ENCODE measurements at places on chromosomes 1 and 21.

DNA sequence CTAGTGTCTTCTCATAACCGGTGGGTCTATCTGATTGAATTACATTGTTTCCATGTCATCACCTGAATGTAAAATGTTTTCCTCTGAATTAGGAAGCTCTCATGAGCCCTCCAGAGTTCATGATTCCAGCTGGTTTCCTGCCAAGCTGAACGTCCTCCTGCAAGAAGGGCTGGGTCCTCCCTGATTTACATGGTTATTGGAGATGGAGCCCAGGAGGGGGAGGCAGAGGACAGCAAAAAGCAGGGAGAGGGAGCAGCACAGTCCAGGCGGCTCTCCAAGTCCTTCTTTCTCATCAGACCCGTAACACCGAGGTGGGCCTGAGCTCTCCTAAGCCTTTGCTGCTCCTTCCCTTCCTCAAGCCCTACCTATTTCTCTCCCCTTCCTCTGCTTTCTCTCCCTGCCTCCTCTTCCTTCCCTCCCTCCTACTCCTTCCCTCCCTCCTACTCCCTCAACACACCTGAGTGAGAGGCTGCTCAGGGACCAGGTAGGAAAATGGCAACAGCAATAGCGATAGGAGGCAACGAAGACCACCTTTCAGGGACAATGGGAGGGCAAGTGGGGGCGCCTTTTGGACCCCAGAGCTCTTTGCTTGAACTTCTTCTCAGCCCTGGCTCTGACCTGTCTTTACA, 265.9 kb downstream of the PRDM2 start:
- peak; percentile 80 for DNase-seq

- peak; percentile 91 for DNase-seq
Measured at GRCh38 chr1:6614019-6614928, 743 bp downstream of the PHF13 start.

DNA sequence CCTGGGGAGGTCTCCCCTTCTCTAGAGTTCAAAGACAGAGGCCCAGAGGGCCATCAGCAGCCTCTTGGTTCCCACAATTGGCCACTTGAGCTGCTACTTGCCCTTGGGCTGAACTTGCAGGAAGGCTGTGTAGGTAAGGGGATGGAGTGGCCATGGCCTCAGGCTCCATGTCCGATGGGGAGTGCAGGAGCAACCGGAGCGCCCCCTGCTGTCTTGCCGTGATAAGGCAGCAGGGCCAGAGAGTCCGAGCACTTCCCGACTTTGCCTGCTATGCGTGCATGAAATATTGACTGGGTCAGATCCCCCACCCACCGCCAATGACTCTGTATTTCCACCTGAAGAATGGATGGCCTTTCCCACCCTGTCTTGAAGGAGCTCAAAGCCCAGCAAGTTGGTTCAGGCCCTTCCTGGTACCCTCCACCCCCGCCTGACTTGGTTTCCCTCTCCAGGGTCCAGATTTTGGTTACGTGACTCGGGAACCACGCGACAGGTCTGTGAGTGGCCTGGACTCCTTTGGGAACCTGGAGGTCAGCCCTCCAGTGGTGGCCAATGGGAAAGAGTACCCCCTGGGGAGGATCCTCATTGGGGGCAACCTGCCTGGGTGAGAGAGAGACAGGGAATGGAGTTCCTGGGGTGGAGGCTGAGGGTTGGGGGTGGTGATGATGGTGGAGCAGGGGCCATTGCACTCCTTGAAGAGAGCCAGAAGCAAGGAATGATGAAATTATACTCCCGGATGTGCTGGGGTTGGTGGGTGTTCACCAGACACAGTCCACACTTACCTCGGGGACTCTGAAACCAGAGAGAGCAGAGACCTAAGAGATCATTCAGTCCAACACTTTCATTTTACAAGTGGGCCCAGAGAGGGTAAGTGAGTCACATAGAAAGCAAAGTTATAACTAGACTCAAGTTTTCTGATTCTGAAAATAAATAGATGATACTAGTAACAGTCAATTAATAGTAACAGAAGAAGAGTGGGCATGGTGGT, 25.6 kb downstream of the PADI3 start:
- DNase-seq, result peak; percentile 96

DNA sequence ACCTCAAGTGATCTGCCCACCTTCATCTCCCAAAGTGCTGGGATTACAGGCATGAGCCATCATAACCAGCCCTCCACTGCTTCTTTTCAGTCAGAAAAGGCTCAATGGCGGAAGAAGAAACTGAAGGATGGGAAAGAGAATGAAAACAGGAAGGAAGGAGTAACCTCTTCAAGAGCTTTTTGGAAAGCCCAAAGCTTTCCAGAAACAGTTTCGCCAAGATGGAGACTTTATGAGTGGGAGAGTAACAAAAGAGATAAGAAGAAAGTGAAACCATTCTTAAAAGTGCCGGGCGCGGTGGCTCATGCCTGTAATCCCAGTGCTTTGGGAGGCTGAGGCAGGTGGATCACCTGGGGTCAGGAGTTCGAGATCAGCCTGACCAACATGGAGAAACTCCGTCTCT, 62.7 kb upstream of the NBL1 start:
- DNase-seq, result no peak

GRCh38 chr1:169160845-169161495, 54.5 kb downstream of the ATP1B1 start:
- no peak for DNase-seq

- no peak for DNase-seq
Measured at GRCh38 chr1:175676991-175677390, 66.4 kb downstream of the TNR start.

DNA sequence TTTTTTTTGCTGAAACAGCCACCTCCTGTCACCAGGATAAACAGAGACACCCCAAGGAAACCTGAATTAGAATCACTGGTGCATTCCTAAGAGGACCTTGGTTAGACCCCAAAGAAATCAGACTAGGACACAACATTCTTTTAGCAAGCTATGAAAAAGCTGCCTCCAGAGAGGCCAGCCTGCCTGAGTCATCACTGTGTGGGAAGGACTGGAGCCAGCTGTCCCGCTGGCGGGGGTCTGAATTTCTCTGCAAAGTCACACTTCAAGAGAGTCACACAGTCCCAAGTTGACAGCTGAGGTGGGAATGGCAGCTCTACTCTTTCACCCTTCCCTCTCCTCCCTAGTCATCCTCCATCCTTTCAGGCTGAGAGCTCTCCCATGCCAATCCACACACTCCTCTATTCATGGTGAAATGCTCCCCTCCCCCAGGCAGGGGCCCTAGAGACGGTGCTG, 405.0 kb upstream of the POU3F1 start:
- peak; percentile 34 for DNase-seq

DNA sequence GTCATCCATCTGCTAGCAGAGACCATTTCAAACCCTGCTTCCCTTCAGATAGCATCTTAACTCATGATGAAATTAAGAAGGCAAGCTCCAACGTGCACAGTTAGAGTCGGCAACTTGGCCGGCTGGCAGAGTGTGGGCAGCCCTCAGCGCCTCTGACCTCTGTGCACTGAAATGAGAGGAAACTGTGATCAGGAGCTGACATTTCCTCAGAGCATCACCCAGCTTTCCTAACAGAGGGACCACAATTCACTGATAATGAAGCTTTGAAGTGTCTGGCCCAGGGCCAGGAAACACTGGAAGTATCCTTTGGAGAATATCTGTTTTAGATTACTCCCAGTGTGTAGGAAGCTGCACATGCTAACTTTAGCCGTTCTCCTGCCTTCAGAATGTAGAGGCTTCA, 145.0 kb upstream of the ZC3H11B start:
- DNase-seq, result no peak

DNA sequence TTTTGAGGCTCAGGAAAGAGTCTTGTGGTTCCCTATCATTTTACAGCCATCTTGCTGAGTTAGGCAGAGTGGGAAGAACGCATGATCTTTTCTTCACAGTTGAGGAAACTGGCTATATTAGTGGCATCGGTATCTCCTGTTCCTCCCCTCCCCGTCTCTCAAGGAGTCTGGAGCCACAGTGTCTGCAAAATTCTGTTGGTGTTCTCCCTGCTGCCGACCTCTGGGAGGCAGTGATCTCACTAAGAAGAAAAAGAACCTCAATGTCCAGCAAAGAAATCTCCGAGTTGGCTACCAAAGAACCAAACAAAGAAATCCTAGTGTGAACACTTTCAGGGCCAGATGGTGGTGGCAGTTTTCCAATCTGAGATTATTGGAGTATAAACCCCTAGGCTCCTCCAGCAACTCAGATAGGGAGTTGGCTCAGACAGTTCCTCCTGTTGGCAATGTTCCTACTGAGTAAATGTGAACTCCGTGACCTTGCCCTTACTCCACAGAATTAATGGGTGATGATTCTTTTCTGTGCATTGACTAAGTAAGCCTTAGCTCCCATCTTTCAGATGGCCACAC, 41.2 kb downstream of the PRAMEF20 start:
- no peak for DNase-seq

GRCh38 chr1:38580594-38580993, 279.0 kb downstream of the RRAGC start:
- DNase-seq, result no peak

DNA sequence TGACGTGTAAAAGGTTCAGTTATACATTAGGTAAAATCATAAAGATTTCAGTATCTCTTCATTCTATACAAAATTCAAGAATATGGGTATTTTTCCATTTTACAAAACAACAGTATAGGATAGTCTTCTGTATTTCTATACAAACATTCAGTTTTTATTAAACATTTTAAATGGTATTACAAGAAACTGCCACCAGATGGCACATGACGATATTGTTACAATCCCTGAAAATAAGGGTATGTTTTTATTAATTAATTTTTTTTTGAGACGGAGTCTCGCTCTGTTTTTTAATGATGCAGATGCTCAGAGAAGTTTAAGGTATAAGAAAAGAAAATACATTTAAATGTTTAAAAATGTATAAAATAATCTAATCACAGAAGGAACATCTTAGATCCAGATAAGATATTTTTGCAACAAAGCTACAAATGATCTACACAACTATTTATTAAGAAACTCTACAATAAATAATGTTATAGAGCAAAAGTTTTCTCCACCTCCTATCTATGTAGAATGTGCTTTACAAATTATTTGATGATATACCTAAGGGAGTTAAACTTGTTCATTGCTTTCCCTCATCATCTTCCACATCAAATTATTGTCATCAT, 23.5 kb upstream of the RSBN1 start:
- DNase-seq, result peak; percentile 11

DNA sequence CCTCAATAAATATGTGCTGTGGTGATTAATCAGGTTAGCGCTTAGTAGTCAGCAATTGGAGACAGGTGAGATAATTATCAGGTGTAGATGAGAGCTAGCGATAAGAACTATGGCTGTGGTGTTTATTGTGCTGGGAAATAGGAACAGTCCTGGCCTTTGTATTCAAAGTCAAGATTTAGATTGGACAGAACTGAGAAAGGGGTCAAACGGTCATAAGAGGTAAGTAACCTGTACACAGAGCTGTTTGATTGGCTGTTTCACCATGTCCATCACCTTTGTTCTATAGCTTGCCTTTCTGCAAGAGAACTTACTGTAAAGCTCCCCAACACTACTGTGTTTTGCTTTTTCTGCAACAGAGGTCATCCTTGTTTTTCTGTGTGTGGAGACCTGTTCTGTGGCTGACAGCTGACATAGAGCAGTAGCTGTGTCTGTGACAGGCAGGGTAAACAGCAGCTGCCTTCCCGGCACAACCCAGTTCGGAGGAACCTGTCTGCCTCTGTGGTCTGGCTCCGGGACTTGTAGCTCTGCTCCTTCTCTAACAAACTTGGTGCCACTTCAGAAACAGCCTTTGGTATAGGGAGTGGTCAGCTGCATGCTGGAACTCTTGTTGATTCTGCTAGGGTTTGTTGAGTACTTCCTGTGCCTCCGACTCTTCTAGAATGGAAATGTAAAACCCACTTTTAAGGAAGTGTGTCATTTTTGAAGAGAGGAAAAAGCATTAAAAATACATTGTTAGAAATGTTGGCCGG, 21.1 kb upstream of the CDC42 start:
- DNase-seq, result no peak

DNA sequence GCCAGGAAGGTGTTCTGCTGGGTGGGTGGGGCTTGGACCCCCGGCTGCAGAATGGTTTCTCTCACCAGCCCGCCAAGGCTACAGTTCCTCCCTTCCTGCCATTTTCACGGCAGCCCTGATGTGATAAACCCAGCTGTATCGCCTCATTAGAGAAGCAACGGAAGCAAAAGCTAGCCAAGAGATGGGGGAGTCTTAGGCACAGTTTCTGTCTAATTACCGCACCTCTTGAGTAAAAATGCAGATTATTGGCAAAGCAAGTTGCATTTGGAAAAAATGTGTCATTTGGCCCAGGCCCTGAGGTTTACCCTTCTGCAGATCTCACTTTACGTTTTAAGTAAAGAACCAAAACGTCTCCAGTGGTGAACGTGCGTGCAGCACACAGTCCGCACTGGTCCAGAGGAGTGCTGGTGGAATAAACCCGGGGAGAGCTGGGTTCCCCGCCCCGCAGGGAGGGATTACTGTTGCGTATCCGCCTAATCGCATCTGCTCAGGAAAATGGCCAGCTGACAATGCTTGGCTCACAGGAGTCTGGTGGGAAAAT, 109.9 kb downstream of the GALNT2 start:
- no peak for DNase-seq

- no peak for DNase-seq
Measured at GRCh38 chr1:176601348-176601747, 138.4 kb downstream of the PAPPA2 start.

GRCh38 chr1:198935306-198935921, 296.6 kb downstream of the PTPRC start:
- peak; percentile 49 for DNase-seq

GRCh38 chr1:12453400-12454343, 164.3 kb downstream of the DHRS3 start:
- DNase-seq, result peak; percentile 19

GRCh38 chr1:23167353-23168078, 1.1 kb downstream of the LUZP1 start:
- DNase-seq, result peak; percentile 88

DNA sequence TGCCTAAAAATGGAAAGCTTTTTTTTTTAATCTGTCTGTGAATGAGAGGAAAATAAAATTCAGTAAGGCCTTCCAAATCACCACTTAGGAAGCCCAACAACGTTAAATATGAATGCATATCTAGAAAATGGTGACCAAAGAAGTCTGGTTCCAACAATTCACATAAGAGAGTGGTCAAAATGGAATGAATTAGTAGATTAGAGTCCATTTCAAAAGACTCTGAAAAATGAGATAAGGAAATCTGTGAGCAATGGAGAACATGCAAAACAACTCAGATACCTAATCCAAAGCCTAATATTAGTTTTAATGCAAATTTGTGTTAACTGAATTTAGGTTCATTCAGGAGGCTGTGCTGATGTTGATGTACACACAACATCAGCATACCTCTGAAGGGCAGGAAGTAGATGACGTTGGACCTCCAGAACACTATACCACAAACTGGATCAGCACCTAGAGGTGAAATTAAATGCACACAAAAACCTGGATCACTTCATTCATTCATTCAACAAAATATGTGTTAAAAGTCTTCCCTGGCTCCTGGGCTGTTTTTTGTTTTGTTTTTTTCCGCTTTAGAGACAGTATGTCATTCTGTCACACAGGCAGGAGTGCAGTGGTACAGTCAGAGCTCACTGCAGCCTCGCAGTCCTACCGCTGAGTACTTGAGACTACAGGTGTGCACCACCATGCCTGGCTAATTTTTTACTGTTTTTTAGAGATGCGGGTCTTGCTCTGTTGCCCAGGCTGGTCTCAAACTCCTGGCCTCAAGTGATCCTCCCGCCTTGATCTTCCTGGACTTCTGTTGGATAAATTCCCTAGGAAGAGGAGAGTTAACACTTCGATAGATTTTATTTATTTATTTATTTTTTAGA, 4.9 kb upstream of the BRWD1 start:
- DNase-seq, result no peak

- DNase-seq, result no peak
Measured at GRCh38 chr1:198024782-198025181, 107.6 kb downstream of the LHX9 start.

- peak; percentile 55 for DNase-seq
Measured at GRCh38 chr1:172727956-172728603, 69.2 kb downstream of the FASLG start.
